ENCODE measurements at places on chromosomes 12 and 14.

- peak; percentile 73 for DNase-seq
Measured at GRCh38 chr14:49954171-49954631, 61.3 kb downstream of the ARF6 start.

- DNase-seq: no peak
Measured at GRCh38 chr14:72275242-72275641, 343.0 kb downstream of the RGS6 start.

DNA sequence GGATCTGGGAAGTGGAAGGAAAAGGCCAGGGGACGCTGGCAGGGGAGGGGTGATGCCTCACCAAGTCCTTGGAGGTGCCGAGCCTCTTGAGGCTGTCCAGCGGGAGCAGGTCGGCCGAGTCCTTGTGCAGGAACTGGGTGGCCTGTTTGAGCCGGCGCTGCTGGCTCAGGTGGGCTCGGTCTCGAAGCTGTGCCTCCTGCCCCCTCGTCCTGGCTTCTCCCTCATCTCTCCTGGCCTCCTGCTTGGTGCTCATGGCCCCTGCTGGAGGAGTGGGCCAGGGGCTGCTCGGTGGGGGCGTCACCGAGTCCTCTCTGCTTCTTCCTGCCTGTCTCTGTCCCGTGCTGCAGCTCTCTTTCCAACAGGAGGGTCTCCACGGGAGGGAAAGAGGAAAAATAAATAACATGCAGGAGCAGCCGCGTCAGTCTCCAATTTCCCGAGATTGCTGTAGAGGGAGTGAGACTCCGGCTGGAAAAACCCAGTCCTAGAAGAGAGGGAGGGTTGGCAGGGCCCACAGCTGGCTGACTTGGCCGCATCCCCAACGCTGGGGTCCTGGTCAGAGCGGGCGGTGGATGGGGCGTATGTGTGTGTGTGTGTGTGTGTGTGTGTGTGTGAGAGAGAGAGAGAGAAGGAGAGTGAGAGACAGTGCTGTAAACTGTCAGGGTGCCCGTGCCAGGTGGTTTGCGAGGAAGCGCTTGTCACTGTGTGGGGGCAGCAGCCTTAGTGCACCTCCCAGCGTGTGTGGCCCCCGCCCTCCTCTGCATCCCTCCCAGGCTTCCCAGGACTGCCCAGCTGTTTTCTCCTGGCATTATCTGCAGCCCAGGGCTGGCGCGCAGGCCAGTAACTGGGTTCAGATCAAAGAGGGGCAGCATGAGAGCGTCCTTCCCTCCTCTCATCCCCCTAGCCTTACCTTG lies at the start of gene NRIP2:
Gene NRIP2 (minus strand): TSS at position 455 of the 911 bp plus-strand sequence. CDS start 52 bp downstream, at position 403.
- peak; percentile 54 for DNase-seq

- no peak for DNase-seq
Measured at GRCh38 chr12:113263431-113263963, 42.2 kb downstream of the TPCN1 start.

- DNase-seq: peak; percentile 67
Measured at GRCh38 chr12:110266980-110267620, 13.9 kb upstream of the ATP2A2 start.

- DNase-seq: peak; percentile 74
Measured at GRCh38 chr12:94046626-94047410, 101.6 kb upstream of the PLXNC1 start.

GRCh38 chr14:89911010-89911919 lies 43.3 kb downstream of the EFCAB11 start:
- no peak for DNase-seq

GRCh38 chr14:97077687-97078086 lies 280.5 kb downstream of the VRK1 start:
- DNase-seq: no peak

All from amniotic epithelial cell (primary cell).